ENCODE measurements at places on chromosomes 1 and 21. TPM values are rescaled to one million over a fixed set of nuclear protein-coding genes. Genes with fewer than 3 reads are reported as not detected.

Gene CFHR2
- not detected for total RNA-seq

Gene CDK18
- total RNA-seq = 19.3 TPM

Gene CYP4A22
- total RNA-seq = not detected

Gene PRDX6
- total RNA-seq = 411 TPM

Gene FCGR3A
- total RNA-seq = not detected

Gene CLDN8
- 2.5 TPM for total RNA-seq

Gene KRTAP19-1
- total RNA-seq = 1.0 TPM

Gene EGLN1
- total RNA-seq = 27.2 TPM

Gene HHAT
- 9.0 TPM for total RNA-seq

Gene SNX7
- total RNA-seq = 15.3 TPM

Gene PAQR6
- 19.0 TPM for total RNA-seq

Gene MRAP
- total RNA-seq = not detected

Gene FCRL5
- not detected for total RNA-seq

Gene CFHR1
- total RNA-seq = not detected

DNA sequence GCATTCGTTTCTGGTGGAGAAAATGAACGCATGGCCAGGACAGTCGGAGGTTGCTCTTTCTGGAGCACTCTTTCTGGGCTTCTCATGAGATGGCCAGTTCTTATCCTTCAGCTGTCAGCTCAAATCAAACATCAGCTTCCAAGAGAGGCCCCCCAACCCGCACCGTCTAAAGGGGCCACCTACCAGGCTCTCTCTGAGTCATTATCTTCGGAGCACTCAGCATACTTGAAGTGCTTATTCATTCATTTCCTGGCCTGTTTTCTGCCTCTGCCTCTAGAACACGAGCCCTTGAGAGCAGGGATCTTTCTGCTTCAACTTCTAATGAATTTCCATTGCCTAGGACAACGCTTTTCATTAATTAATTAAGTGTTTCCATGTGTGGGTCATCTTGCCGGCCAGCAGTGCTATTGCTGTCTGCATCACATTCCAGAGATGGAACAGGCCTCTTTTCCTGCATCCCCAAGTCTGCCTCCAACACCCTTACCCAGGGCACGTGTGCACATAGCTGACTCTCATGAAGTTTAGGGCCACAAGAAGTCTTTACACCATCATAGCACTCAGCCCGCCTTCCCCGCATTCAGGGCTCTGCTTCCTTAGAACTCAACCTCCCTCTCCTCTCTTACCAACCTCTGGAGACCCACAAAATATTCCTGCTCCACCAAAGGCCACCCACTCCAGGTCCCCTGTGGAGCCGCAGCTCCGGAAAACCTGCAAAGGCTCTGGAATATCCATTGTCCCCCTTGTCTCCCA is 52.1 kb upstream of the LAPTM5 start:
- no peak for DNase-seq

GRCh38 chr1:153513666-153514065 is 22.1 kb downstream of the S100A6 start:
- DNase-seq = no peak

DNA sequence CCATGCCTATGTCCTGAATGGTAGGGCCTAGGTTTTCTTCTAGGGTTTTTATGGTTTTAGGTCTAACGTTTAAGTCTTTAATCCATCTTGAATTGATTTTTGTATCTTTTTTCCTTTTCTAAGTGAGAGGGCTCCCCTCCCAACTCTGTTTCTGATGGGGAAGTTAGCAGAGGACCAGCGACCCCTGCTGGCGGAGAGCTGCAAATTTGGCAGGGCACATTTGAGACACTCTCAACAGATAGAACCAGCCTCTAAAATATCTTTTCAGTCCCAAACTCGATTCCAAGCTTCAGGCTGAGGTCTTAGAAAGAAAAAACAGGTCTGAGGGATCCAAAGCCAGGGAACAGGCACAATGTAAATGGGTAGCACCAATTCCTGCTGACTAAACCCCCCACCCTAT is 32.5 kb downstream of the LRRC3 start:
- no peak for DNase-seq

GRCh38 chr1:12620488-12620865 is 2.5 kb upstream of the DHRS3 start:
- no peak for DNase-seq

DNA sequence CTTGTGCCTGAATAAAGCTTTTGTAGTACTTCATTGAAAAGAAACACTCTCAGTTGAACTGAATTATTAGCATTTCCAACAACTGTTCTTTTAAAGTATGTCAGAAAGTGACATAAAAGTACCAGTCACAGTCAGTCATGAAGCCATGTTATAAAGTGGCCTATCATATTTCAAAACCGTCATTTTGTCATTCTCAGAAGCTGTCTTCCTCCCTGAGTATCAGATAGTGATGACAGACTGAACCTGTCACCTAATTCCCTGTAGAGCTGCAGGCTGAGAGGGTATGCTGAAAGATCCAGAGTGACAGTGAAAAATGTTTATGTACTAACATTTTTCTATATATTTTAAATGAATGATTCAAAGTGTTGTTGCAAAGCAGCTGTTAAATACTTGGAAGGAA is 1121.7 kb upstream of the PRMT6 start:
- DNase-seq = no peak

- DNase-seq = no peak
Observed at GRCh38 chr1:2032737-2033136, 13.6 kb downstream of the GABRD start.

DNA sequence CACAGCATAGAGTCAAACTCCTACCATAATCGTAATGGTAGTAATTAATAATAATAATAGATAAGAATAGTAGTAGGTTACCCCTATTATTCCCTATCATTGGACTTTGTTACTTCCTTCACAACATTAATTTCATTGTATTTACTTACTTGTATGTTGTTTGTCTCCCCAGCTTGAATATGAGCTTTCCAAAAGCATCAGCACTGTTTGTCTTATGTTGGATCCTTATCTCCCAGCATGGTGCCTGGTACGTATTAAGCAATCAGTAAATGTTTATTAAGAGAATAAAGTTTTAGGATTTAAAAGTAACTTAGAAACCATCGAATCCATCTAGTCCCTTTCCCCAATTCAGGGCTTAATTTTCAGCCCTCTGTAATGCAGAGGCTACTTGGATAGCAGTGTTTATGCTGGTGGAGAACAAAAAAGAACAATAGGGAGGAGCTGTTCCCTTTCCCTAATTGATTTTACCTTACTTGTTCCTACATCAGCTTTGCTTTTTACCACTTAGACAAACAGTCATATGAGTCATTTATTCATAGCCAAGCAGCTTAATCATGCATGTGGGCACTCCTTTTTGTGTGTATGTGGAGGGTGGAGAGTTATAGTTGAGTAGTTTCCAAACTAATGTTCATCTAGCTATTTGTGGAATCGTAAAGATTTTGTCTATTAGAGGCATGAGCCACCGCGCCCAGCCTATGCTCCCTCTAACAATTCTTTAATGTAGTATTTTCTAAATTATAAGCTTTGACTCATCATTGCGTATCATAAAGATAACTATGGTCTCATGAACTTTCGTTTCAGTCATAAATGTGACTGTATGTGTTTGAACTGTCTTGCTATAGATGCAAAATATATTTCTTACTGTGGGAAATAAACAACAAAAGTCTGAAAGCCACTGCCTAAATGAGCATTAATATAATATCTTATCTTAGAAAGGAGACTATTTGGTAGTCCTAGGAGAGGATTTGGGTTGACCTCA is 20.9 kb upstream of the DR1 start:
- no peak for DNase-seq

- DNase-seq = no peak
Observed at GRCh38 chr1:172468296-172468695, 24.4 kb upstream of the PIGC start.

GRCh38 chr1:223126741-223127140 is 16.3 kb downstream of the TLR5 start:
- DNase-seq = no peak

DNA sequence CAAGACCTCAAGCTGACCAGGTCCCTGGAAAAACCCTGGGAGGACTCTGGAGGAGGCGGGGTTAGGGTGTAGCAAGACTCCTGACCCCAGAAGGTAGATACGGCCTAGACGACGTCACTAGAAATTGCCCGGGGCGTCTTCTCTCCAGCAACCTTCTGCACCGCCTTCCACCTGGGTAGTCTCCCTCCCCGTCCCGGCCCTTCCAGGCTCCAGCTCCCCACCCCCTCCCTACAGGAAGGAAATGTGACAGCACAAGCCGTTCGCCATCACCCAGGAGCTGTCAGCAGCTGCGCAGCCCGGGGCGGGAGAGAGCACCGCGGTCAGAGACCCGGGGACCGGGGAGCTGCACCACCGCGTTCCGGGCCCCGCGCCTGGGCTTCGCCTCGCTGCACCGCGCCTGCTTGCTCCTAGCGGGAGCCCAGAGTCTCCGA is 20.0 kb downstream of the SERTAD4 start:
- no peak for DNase-seq

GRCh38 chr1:177873238-177873637 is 96.6 kb downstream of the SEC16B start:
- DNase-seq = no peak

- DNase-seq = no peak
Observed at GRCh38 chr1:43337588-43337987, at the start of gene MPL. Gene MPL (plus strand): TSS chr1:43337818. CDS start chr1:43337849, 31 bp downstream.

GRCh38 chr1:2093055-2093454 is 42.8 kb downstream of the PRKCZ start:
- no peak for DNase-seq

- DNase-seq = no peak
Observed at GRCh38 chr1:1199141-1199960, 7.0 kb downstream of the TNFRSF18 start.

Measured in type B pancreatic cell (in vitro differentiated cells).